ENCODE measurements at places on chromosomes 6 and 20. TPM values are rescaled to one million over a fixed set of nuclear protein-coding genes. Genes with fewer than 3 reads are reported as not detected.
A peak's percentile ranks its signal among the peaks of the same experiment; 100 is the strongest.

MDFI gene
- 7.9 TPM for total RNA-seq

OLIG3 gene
- total RNA-seq: 75.1 TPM

WFDC12 gene
- not detected for total RNA-seq

CLPSL2 gene
- not detected for total RNA-seq

WFDC10B gene
- total RNA-seq: not detected

SLC32A1 gene
- 0.59 TPM for total RNA-seq

DNMT3B gene
- total RNA-seq: 29.0 TPM

GRCh38 chr6:144467172-144467762 lies 182.1 kb downstream of the UTRN start:
- H3K36me3 ChIP-seq: no peaks in the 10 kb centered on the region
- no peaks in the 10 kb centered on the region for H3K27me3 ChIP-seq
- H3K4me3 ChIP-seq: no peak overlapping the region
- peak overlapping the region; percentile 40 for H3K27ac ChIP-seq
- no peak for DNase-seq

DNA sequence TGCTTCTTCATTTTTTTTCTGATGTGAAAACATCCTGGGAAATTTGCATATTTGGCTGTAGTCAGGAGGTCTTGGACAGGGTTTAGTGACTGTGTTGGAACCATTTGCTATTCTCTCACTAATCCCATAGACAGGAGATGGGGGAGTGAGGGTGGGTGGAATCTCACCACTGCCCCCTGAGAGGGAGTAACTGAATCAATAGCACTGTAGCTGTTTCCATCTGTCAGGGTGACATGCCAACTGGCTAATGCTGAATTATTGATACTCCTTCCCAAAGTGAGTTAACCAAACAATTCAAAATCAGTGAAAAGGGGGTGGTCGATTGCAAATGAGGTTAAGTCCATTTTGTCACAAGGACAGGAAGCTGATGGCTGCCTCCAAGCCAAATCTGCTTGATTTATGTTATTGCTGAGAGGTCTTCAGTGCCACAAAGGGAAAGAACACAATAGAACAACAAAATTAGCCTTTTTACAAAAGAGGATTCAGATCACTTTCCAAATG lies 55.1 kb upstream of the B3GAT2 start:
- peaks cover 36% of the 10 kb centered on the region for H3K4me1 ChIP-seq
- H3K27me3 ChIP-seq: peaks cover 13% of the 10 kb centered on the region
- H3K27ac ChIP-seq: peak overlapping the region; percentile 77
- peak overlapping the region; percentile 79 for H3K4me3 ChIP-seq

GRCh38 chr20:38032585-38033329 lies 499 bp downstream of the TTI1 start:
- peak overlapping the region; percentile 97 for H3K27ac ChIP-seq
- peaks cover 2% of the 10 kb centered on the region for H3K27me3 ChIP-seq
- H3K36me3 ChIP-seq: no peaks in the 10 kb centered on the region
- DNase-seq: no peak
- peaks cover 14% of the 10 kb centered on the region for H3K4me1 ChIP-seq

DNA sequence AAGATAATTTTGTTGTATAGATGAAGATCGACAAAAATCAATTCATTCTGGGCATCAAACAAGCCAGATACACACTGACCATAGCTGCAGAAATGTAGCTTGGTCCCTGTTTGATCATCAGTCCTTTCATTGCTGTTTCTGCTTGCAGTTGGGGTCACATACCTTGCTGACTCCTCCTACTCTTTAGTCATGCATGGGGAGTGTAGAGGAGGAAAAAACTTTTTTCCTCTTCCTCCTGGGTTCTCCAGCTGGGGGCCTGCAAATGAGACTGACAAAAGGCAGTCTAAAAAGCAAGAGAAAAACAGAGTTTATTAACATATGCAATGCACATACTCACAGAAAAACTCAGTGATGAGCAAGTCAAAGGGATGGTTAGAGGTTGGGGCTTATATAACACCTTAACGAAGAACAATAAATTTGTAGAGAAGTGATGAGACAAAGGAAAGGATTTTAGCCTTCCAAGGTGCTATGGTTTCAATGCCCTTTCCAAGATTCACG lies 105.8 kb downstream of the QRSL1 start:
- H3K4me1 ChIP-seq: no peaks in the 10 kb centered on the region
- no peaks in the 10 kb centered on the region for H3K36me3 ChIP-seq
- no peak for DNase-seq
- no peak overlapping the region for H3K4me3 ChIP-seq
- H3K27ac ChIP-seq: no peak overlapping the region

DNA sequence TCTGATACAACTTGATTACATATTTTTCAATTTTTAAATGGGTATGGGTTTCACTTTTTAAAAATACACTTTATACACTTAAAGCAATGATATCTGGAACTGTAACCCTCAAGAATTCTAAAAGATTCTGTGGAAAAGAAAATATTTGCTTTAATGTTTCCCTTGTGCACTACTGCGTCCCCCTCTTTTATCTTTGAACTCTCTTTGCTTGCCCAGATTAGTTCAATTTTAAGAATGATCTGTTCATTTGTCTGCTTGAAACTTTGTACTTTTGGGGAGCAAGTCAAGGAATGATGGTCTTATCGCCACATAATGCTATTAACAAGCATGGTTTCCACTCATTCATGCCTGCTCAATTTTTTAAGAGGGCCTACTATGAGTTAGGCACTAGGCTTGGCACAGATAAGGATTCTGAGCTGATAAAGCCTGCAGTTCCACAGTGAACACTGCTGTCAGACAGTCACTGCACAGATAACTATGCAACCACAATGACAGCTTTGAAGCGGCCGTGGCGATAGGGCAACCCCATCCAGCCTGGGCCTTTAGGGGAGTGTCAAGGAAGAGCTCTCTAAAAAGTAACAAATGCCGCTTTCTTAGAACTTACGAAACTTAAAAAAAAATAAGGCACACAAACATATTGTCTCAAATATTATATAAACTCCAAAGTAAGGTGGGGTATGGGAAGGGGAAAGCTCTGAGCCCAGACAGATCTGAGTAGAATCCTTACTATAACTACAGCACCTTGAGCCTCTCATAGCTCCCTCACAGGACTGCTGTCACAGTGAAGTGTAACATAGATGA lies 29.7 kb downstream of the FYN start:
- no peak for DNase-seq
- H3K36me3 ChIP-seq: no peaks in the 10 kb centered on the region
- H3K27ac ChIP-seq: no peak overlapping the region
- H3K27me3 ChIP-seq: peaks cover 8% of the 10 kb centered on the region
- peaks cover 59% of the 10 kb centered on the region for H3K4me1 ChIP-seq

GRCh38 chr20:33284284-33284683 lies 1.3 kb downstream of the BPIFB1 start:
- peaks cover 6% of the 10 kb centered on the region for H3K27me3 ChIP-seq
- H3K36me3 ChIP-seq: no peaks in the 10 kb centered on the region
- H3K4me1 ChIP-seq: peaks cover 3% of the 10 kb centered on the region
- H3K27ac ChIP-seq: no peak overlapping the region
- H3K4me3 ChIP-seq: no peak overlapping the region
- no peak for DNase-seq

DNA sequence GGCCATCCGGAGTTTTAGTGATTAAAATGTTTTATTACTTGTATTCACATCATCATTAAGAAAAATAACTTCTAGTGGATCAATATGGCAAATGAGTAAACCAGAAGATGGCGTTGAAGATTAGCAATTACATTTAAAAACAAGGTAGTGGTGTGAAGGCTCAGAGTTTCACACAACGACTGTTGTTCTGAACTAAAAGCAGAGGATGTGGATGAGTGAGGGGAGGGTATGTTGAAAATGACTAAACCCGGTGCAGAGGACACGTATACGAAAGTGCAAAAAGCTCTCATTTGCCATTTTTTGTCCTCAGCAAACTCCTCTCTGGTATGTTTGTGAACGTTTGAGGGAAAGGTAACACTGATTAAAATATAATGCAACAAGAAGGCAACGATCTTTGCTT lies 1.9 kb upstream of the IRF4 start:
- no peak for DNase-seq
- H3K36me3 ChIP-seq: peaks cover 7% of the 10 kb centered on the region
- H3K4me1 ChIP-seq: peaks cover 6% of the 10 kb centered on the region

DNA sequence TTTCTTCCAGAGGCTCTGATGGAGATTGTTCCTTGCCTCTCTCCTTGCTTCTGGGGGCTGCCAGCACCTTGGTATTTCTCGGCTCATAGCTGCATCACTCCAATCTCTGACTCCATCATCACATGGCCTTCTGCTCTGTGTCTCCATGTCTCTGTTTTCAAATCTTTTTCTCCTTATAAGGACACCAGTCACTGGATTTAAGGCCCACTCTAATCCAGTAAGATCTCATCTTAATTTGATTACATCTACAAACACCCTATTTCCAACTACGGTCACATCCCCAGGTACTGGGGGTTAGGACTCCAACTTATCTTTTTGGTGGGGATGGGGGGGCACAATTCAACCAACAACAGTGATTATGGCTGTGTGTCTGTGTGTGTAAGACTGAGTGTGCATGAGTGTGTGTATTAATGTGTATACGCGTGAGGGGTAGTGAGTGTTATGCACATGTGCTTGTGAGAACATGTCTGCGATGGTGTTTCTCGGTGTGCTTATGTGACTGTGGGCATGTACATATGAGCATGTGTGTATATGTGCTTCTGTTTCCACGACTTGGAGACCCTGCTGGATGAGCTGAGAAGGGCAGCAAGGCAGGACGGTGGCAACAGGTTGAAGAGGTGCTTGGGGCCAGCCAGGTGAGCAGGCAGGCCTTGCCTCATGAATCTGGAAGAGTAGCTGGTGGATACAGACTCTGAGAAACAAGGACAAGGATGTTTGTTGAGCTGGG lies 130.5 kb downstream of the MRPL14 start:
- peaks cover 5% of the 10 kb centered on the region for H3K36me3 ChIP-seq
- DNase-seq: no peak
- no peak overlapping the region for H3K4me3 ChIP-seq
- H3K4me1 ChIP-seq: peaks cover 3% of the 10 kb centered on the region
- H3K27ac ChIP-seq: no peak overlapping the region

- DNase-seq: no peak
- H3K4me3 ChIP-seq: no peak overlapping the region
- H3K27me3 ChIP-seq: peaks cover 4% of the 10 kb centered on the region
- H3K27ac ChIP-seq: no peak overlapping the region
- H3K4me1 ChIP-seq: no peaks in the 10 kb centered on the region
- H3K36me3 ChIP-seq: no peaks in the 10 kb centered on the region
These were observed 178.1 kb downstream of the RIMS1 start for GRCh38 chr6:72064399-72064975.

- H3K4me3 ChIP-seq: no peak overlapping the region
- H3K27me3 ChIP-seq: peaks cover 1% of the 10 kb centered on the region
- H3K27ac ChIP-seq: no peak overlapping the region
- H3K4me1 ChIP-seq: no peaks in the 10 kb centered on the region
- no peaks in the 10 kb centered on the region for H3K36me3 ChIP-seq
- DNase-seq: no peak
These were observed 302.8 kb upstream of the JARID2 start for GRCh38 chr6:14943116-14943515.

DNA sequence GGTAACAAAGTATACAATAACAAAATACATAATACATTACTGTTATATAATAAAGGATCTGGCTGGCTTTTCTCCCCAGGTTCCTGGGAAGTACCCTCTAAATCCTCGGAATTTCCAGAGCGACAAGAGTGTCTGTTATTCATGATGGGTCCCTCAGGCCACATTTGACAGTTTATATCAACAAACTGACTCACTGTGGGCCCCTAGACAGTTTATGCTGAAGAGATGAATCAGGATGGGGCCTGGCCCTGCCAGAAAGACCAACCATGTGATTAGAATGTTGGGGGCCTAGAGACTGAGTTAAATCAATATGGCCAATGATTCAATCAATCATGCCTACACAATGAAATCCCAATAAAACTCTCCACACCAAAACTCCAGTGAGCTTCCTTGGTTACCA lies 13.5 kb downstream of the USP45 start:
- peaks cover under 1% of the 10 kb centered on the region for H3K4me1 ChIP-seq
- H3K4me3 ChIP-seq: no peak overlapping the region
- no peaks in the 10 kb centered on the region for H3K36me3 ChIP-seq
- DNase-seq: no peak

DNA sequence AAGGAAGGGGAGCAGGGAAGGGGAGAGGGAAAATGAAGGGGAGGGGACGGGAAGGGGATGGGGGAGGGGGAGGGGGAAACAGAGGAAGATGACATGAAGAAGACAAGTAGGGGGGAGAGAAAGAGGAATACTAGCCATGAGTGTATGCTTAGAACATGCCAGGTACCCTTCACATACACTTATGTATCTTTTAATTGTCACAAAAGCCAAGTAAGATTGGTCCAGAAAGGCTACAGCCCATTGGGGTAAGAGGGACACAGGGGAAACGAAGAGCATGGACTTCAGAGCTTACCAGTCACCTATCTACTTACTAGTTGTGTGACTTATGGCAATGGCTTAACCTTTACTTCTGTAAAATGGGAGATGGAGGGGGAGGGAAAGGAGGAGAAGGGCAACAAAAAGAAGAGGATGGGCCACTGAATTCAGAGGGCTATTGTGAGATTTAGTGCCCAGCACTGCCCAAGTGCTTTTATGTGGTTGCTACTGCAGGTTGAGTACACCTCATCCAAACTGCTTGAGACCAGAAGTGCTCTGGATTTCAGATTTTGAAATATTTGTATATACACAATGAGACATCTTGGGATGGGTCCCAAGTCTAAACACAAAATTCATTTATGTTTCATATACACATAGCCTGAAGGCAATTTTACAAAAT lies 90.3 kb downstream of the ARHGAP18 start:
- no peak for DNase-seq
- no peak overlapping the region for H3K4me3 ChIP-seq
- H3K27me3 ChIP-seq: peaks cover 1% of the 10 kb centered on the region
- H3K27ac ChIP-seq: no peak overlapping the region

DNA sequence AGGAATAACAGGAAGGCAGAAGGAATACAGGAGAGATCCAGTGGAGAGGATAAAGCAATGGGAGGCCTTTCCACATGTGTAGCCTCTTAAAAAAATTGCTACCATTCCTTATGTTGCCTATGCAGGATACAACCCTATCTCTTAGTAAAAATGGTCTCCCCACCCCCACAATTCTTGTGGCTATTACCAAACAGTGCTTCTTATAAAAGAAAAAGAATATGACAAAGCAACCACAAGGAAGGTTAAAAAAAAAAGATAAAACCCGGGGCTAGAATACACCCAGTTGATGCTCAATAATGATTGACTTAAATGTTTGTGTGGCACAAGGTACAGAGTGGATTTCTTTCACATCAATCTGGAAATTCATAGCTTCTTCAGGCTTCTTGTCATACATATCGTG lies 250.9 kb downstream of the HIVEP2 start:
- no peak for DNase-seq
- peaks cover 4% of the 10 kb centered on the region for H3K4me1 ChIP-seq
- no peak overlapping the region for H3K27ac ChIP-seq
- H3K27me3 ChIP-seq: no peaks in the 10 kb centered on the region
- no peak overlapping the region for H3K4me3 ChIP-seq
- no peaks in the 10 kb centered on the region for H3K36me3 ChIP-seq

DNA sequence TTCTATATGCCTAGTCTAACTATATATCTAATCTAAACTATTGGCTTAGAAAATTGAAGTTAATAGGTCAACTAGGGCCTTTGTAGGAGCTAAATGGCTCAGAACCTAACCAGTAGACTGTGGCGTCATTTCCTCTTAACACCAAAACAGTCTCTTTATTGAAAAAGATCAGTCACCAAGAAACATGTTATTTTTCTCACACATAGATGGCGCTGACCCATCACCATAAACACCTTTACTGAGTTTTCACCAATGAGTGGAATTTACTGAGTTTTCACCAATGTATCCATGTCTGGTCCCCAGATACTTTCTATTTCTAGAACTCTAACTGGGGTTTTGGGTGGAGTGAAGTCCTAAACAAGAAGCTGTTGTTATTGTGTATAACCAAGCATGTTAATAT lies 636.0 kb downstream of the BCKDHB start:
- H3K27me3 ChIP-seq: peaks cover 2% of the 10 kb centered on the region
- DNase-seq: no peak
- H3K27ac ChIP-seq: no peak overlapping the region
- H3K4me1 ChIP-seq: no peaks in the 10 kb centered on the region
- no peaks in the 10 kb centered on the region for H3K36me3 ChIP-seq
- H3K4me3 ChIP-seq: no peak overlapping the region

Measured in glutamatergic neuron (in vitro differentiated cells).